Endothelial cell of umbilical vein (primary cell): ENCODE measurements at places on chromosomes 2 and 18.

GRCh38 chr18:74114116-74114515, 33.5 kb downstream of the FBXO15 start:
- DNase-seq: no peak

DNA sequence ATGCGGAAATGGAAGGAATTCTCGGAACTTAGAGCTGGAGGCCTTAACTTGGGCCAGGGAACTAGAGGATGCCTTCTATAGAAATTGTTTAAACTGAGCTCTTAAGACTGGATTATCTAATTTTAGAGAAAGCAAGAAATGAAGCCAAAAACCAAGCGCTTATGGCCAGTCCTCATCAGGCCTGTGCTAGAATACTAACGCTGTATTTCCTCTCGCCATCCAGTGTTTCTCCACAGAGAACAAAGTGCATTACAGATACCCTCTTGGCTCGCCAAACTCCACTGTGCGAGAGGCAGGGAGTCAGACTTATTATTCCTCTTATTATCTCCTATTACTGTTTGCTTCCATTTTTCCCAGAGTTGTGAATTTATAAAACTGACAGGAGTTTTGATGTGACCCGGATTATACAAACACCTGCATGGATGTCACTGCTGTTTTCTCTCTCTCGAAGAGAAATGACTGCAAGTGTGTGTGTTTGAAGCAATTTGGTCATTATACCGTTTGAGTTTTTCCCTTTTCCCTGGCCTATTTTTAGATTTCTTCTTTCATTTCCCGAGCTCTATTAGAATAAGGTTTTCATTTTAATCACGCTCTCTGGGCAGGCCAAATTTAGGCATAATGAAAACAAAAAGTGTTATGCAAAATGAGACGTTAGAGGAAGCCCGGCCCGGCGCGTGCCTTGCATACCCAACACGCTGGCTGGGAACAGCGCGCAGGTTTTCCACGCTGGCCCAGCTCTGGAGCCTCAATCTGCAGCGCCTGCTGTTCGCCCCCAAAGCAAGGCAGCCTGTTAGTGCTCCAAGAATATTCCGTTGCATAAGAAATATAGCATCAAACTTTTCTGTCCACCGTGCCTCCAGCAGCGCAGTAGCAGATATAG, 103.3 kb downstream of the ALK start:
- DNase-seq: no peak

DNA sequence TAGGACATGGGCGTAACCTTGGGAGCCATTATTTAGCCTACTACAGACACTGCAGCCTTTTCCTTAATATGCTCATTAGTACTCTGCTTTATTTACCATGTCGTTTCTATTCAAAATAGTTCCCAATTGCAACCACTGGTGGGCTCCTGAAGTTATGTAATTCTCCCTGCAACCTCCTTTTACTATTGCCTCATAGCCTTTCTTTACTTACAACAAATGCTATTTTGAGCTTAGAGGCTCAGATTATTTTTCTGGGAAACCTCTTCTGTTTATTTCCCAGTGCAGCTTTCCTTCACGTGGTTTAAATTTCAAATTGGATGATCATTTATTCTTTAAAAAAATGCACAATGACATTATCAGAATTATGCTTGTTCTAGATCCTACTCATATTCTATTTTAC, 492.3 kb upstream of the TMEFF2 start:
- DNase-seq: no peak

DNA sequence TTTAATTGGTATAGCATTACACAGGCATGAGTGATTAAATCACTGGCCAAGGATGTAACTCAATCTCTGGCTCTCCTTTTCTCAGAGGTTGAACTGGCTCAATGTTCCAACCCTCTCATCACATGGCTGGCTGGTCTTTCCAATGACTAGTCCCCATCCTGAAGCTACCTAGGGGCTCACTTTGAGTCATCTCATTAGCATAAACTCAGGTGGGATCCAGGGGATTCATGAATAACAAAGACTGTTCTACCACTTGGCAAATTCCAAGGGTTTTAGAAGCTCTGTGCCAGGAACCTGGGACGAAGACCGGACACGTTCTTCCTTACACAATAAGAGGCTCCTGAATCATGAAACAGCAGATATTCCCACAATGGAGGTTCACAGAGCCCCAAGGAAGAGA, 145.0 kb upstream of the SPATS2L start:
- DNase-seq: no peak

DNA sequence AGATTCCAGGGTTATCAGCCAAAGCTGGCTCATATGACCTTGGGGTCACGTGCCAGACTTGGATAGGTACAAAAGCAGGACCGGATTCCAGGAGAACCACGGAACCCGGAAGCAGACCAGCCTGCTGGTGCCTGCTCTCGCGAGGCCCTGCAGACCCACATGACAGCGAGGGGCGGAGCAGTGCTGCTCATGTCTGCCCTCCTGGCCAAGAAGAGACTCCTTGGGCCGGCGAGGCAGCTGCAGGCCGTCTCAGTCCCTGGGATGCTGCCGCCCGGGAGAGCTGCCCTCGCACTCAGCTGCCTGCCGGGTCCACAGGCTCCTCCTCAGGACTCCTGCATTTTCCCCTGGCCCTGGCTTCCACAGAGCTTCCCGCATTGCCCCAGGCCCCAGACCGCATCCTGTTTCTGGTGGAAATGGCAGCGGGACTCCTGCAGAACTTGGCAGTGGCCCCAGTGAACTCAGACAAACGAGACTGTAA, 739.5 kb downstream of the SOCS6 start:
- no peak for DNase-seq
